Activated T-cell treated with anti-CD3 and anti-CD28 coated beads for 1 hour (primary cell): ENCODE measurements at places on chromosomes 6 and 20.

GRCh38 chr6:27541212-27541932 lies 68.5 kb upstream of the ZNF184 start:
- DNase-seq = no peak

DNA sequence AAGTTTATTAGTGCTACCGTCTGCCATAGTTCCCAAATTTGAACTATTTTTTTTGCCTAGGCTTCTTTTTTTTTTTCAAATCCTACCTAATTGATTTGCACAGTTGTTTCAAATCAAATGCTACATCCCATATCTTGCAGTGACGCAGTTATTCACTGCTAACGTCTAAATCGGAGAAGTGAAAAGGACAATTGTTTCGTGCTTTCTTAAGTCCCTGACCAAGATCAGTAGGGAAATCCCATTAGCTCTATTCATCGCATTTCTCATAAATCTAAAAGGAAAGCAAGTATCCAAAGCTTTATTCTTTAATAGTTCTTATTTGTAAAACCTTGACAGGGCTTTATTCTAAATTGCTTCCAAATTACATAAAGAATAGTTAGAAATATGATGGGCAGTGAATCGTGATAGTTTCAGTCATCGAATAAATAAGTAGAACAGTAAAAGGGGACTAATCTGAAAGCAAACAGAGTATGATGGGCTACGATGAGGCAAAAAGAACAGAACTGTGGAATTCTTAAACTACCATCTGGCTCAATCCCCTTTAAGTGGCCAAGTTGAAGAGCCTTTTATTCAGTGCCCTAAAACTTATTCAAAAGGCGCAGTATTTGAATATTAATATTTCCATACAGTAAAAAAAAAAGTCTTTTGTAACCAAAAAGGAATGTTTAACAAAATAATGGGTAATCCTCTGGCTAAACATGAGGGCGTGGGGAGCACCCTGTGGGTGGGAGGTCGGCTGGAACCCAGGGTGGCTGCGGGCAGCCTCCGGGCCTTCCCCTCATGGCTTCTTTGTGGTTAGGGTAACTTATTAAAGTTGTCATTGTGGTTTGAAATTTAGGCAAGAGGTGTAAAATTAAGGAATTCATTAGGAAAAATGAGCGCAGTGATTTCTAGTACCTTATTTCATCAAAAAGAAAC lies 3.0 kb upstream of the ARID1B start:
- DNase-seq = no peak

- DNase-seq = no peak
These were observed 142.0 kb downstream of the RNASET2 start for GRCh38 chr6:166814390-166814789.

DNA sequence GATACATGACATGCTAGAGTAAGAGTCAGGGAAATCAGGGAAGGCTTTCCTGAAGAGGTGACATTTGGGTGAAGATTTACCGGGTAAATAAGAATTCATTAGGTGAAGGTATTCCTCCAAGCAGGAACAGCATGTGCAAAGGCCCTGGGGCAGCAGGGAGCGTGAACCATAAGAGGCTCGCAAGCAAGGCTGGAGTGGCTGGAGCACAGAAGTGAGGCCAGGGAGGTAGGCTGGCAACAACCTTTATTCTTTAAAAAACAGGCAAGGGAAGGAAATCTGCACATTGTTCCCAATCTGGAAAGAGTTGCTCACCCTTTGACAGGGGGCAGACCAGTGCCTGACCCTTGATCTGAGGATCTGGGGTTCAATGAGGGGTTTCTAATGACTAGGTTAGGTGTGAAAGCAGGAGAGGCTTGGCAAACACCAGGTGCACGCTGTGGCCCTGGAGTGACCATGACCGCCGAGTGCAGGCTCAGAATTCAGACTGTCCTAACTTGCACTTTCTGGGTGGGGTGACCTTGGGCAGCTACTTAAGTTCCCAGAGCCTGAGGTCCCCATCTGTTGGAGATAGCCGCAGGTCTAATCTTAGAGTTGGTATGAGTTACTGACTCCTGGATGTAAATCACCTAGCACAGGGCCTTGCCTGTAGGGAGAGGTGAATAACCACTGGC lies 1.9 kb downstream of the KIAA1755 start:
- DNase-seq = no peak

GRCh38 chr20:31415653-31416052 lies 9.6 kb upstream of the DEFB121 start:
- DNase-seq = no peak
